ENCODE measurements at places on chromosomes 12 and 14. TPM values are rescaled to one million over a fixed set of nuclear protein-coding genes. Genes with fewer than 3 reads are reported as not detected.
A peak's percentile ranks its signal among the peaks of the same experiment; 100 is the strongest.

GOLGA3 gene
- total RNA-seq = 19.4 TPM

REP15 gene
- 0.34 TPM for total RNA-seq

KITLG gene
- total RNA-seq = 1.2 TPM

ZBTB39 gene
- total RNA-seq = 21.1 TPM

MSI1 gene
- 40.2 TPM for total RNA-seq

DAO gene
- not detected for total RNA-seq

ERP27 gene
- total RNA-seq = not detected

NRIP2 gene
- 0.65 TPM for total RNA-seq

AGAP2 gene
- 1.7 TPM for total RNA-seq

PRICKLE1 gene
- total RNA-seq = 4.0 TPM

TGM1 gene
- 2.6 TPM for total RNA-seq

- no peak for DNase-seq
Measured at GRCh38 chr12:48022180-48022521, 17.9 kb upstream of the COL2A1 start.

DNA sequence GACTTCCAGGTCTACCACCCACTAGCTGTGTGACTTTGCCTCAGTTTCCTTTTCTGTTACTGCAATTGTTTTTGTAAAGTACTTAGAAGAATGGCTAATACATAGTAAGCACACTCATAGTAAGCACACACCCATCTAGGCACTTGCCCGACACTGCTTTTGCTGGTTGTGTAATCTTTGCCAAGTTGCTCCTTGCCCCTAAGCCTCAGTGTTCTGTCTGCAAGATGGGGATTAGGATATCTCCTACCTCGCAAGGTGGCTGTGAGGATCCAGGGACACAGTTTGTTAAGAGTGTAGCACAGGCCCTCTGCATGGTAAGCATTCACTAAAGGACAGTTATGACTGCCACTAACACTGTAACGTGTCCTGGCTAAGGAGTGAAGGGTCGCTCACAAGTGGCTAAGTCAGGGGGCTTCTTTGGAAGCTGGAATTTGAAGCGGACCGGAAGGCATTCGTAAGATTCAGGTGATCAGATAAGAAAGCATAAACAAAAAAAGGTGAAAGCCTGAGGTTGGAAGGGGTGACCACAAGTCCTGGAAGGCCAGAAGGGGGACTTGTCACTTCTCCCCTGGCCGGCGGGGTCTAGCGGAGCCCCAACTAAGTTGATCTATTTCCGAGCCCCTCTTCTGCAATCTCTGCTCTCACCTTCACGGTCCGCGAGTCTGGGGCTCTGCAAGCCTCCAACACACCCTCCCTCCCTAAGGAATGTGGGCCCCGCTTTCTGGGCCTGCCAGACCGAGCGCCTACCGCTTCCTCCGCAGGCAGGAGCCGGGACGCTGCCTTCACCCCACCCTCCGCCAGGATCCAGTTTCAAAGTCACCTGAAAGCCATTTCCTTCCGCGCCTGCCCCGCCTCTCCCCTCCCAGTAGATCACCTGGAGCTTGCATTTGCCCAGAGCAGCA lies 1.5 kb upstream of the PLEKHG3 start:
- peak; percentile 83 for DNase-seq

DNA sequence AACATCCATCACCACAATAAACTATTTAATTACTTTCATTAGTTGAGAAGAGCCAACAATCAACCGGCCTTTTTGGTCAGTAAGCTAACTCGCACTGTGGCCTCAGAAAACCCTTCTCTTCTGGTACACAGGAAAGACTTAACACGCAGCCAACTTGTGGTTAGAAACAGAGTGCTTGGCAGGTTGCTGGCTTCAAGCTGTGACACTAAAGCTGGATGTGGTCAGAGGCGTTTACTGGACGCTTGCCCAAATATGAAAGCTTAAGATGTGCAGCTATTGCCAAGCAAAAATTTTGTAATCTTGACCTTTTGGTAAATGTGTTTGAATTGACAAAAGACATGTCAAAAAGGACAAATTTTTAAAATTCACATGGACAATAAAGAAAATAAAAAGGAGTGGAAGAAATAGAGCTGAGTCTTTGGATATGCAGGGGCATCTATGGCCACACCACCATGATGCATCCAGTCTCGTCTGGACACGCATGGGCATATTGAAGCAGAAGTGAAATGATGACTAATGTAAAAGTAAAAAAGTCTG lies 2.6 kb upstream of the KLRK1 start:
- DNase-seq = no peak

DNA sequence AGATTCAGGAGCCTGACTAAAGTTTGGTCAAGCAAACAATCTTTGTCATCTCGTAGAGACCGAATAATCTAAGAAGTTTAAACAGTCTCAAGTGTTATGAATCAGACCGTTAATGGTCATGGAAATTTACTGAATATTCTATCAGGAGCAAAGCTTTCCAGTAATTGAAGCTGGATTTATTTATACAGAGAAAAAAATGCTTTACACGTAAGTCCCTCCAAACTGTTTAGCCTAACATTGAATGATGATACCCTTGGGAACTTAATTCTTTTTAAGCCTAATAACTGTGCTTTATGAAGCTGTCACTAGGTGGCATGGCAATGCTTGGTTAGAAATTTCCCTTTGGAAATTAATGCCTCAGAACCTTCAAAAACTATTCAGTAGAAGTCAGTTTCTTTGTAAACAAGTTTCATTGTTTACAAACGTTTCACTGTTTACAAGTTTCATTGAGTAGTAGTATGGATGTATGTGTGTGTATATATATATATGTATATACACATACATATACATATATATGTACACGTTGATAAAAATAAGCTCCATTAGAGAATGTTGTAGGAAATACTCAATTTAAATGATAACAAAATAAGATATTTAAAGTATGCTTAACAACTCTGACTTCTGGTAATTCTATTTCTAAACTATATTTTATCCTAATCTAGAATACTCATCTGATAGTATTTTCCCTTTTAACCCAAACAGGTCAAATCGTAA lies 32.1 kb downstream of the DEPDC4 start:
- peak; percentile 31 for DNase-seq

DNA sequence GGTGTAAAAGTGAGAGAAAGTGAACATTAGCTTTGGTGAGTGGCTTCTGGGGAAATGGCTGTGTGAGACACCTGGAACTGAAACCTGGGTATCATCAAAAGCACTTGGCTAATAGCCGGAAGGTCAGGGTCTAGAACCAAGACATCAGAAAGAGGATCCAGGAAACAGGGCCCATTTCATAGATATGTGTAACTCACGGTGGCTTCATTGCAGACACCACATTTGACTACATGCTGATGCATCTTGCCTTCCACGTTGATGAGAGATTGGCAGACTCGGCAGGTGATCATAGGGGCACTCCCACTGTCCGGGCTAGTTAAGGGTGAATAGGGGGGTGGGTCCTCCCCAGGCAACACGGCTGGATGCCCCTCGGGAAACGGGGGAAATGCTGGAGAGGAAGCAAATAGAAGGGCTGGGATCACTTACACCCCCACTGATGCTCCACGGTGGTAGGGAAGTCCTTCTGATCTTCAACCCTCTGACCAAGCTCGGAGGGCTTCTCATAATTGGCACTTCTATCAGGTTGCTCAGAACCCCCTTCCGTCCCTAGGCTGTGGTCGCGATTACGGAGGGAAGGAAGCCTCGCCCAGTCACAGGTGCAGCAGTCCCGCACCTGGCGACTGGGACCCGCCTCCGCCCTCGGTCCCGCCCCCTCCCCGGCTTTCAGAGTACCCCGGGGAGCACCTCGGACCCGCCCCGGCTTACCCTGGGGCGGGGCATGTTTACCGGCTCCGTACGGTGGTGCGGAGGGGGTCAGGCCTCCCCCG lies 593 bp downstream of the PIP4P1 start:
- no peak for DNase-seq

DNA sequence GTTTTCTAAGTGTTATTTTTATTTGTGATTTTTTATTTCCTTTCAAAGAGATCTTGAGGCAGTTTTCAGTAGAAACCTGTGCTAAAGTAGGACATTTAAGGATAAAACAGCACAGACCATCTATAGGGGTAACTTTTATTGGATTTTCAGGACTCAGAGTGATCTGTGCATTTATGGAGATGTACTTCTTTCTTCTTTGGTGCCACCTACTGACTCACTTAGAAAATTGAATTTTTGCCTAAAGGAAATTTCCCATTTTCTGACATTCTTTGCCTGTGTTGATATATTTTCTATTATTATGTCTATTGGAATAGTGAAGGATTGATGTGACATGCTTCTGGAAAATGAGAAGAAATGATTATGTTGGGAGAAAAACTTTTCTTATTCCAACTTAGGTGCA lies 113.0 kb downstream of the UNC79 start:
- DNase-seq = peak; percentile 24

- no peak for DNase-seq
Measured at GRCh38 chr14:32565256-32565655, 236.2 kb downstream of the AKAP6 start.

DNA sequence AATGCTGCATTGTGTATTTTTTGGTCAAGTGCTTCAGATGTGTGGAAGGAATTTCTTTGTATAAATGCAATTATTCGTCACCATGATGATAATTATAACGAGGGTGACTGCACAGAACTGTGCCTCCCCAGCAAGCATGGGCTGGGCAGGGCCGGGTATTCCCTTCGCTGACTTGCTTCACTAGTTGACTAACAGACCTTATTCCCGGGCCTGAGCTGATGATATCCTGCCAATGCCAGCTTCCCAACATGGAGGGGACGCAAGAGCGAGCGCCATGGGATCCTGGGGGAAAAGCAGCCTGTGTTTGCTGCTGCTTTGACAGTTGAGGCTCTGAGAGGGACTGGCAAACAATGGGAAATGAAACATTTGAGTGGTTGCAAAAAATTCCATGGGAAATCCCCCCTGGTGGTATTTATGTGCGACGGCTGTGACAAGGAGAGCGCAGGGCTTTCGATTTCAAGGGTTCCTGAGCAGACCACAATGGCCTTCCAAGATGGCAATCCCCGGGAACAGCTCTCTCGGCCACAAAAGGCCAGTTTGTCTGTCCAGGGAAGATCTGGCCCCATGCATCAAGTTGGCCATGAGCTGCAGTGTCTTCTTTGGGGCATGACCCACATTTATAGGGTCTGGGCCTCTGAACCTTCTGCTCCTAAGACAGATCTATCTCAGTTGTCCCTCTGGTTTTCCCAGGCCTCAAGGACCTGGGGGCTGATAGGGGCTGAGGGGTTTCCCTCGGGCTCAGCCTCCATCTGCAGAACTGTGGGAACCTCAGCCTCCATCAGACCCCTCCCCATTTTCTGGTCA lies 21.9 kb upstream of the MAP1LC3B2 start:
- DNase-seq = peak; percentile 27

DNA sequence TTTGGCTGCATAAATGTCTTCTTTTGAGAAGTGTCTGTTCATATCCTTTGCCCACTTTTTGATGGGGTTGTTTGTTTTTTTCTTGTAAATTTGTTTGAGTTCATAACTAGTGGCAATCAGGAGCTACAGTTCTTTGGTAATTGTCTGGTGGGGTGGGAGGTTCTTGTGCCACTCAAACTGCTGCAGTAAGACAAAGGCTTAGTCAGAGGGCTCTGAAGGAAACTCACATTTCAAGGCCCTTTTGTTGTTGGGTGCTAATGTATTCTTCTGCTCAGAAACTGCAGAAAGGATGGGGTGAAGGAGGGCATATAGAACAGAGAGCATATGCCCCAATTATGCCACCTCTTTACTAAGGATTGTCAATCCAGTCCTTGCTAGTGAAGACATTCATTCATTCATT lies 21.9 kb downstream of the MYRFL start:
- no peak for DNase-seq

GRCh38 chr14:102749393-102750305 lies 27.6 kb upstream of the TRAF3 start:
- DNase-seq = peak; percentile 43

DNA sequence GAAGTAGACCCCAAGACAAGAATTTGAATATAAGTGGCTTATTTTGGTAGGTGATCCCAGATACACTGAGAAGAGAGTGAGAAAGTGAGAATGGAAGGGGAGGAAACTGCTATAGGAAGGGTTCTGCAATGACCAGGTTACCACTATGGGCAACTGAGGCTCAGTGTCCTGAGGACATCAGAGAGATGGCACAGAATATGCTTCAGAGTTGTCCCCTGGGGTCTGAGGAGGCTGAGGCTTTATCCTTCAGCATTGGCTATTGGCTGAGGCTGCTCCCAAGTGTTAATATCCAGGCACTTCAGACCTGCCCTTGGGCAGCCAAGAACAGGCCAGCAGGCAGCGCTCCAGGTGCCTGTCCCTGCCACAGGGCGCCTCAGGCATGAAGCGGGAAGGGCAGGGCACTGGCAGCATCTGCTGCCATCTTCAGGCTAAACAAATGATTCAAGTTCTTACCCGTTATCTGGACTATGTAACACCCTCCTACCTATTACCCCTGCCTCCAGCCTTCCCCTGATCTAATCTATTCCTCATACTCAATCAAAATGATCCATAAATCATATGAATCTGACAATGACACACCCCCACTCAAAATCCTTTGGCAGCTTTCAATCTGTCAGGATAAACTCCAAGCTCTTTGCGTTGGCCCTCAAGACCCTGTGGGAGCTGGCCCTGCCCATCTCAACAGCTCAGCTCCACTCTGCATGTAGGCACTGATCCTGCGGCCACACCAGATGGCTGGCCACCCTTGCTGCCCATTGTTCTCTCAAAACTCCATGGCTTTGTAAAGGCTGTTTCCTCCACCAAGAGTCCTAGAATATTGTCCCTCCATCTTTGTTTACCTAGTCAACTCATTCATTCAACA lies 42.4 kb downstream of the CKAP4 start:
- peak; percentile 24 for DNase-seq

DNA sequence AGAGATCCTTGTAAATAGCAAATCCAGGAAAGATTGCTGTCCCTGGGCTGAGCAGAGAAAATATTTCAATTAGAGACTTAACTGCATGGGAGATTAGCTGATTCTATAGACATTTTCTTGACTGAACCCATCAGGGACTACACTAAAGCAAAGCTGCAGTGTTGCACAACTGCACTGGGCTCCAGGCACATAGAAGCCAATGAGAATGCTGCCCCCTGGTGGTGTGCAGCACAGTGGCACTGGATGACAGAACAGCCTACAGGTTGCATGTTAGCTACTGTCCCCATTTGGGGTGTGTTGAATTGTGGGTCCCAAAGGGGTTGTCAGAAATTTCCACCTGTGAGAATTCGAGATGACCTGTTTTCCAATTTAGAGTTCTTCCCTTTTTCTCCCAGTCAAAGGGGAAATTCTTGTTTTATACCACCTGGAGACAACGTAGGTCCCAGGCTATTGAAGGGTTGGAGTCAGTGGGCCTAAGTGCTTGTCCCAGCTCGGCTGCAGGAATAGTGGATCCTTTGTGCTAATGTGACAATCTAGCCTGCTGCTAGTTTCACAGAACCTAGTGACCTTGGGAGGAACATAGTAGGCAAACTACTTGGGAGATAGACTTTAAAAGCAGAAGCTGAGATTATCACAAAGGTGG lies 114.7 kb downstream of the SLC8A3 start:
- DNase-seq = peak; percentile 90

DNA sequence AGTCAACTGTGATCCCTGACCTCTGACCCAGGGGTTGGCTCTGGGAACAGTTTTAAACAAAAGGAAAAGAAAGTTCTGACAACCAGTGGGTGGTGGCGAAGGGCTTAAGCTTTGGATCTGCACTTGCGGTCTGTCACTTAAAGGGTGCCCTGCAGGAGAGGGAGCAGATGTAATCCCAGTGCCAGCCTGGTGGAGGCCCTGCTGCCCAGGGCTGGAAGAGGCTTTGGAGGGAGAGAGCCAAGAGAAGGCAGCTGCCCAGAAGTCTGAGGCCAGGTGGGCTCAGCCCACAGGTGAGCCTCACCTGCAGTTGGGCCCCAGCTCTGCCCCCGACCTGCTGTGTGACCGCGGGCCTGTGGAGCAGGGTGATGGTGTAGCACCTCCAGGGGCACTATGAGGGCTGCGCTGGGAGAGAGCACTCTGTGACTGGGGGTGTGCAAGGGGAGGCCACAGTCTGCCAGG lies 19.1 kb downstream of the SH2B3 start:
- DNase-seq = peak; percentile 53
